ENCODE measurements at places on chromosomes 1 and 21.

- DNase-seq = peak; percentile 72
Observed at GRCh38 chr21:30839304-30839703, 9.7 kb upstream of the KRTAP7-1 start.

GRCh38 chr1:168454211-168454815, 89.5 kb downstream of the XCL2 start:
- DNase-seq = no peak

- DNase-seq = no peak
Observed at GRCh38 chr1:30885570-30886522, 22.7 kb downstream of the SDC3 start.

DNA sequence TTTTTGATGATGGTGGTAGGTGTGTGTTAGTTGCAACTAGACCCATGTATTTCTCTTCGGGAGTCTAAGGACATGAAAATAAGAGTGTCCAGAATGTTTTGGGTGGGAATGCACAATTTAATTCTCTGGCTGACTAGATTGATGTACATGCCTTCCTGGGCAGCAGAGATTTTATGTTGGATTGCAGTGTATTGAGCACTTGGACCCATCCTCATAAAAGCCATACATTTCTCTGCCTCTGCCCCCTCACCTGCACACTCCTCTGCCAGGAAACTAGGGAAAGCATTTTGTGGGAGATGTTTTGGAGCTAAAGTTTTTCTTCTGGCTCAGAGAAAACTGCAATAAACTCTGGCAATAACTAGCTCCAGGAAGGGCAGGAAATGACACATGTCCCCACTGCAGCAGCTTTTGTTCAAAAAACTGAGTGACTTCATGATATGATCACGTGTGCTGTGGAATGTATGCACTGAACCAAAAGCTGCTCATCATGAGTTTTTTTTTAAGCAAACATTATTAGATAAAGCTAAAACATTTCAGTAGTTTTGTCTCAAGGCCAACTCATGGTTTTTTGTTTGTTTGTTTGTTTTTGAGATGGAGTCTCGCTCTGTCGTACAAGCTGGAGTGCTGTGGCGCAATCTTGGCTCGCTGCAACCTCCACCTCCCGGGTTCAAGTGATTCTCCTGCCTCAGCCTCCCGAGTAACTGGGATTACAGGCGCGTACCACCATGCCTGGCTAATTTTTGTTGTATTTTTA, 17.6 kb downstream of the RIT1 start:
- peak; percentile 40 for DNase-seq

GRCh38 chr1:2205191-2205952, 10.8 kb upstream of the FAAP20 start:
- peak; percentile 98 for DNase-seq

- no peak for DNase-seq
Observed at GRCh38 chr1:42937836-42938644, 20.6 kb downstream of the SLC2A1 start.

- DNase-seq = no peak
Observed at GRCh38 chr1:78250201-78250600, 204.4 kb downstream of the GIPC2 start.

- DNase-seq = no peak
Observed at GRCh38 chr21:14949603-14950002, 115.2 kb downstream of the NRIP1 start.

- peak; percentile 63 for DNase-seq
Observed at GRCh38 chr1:111275079-111275478, 15.6 kb upstream of the CHIA start.

- DNase-seq = no peak
Observed at GRCh38 chr1:41315146-41315822, 46.0 kb upstream of the FOXO6 start.

- DNase-seq = no peak
Observed at GRCh38 chr21:26501495-26502021, 71.5 kb downstream of the CYYR1 start.

GRCh38 chr1:202230939-202231645, 37.5 kb downstream of the LGR6 start:
- no peak for DNase-seq

- DNase-seq = no peak
Observed at GRCh38 chr1:40267767-40268187, 9.7 kb downstream of the ZMPSTE24 start.

Measured in activated CD4-positive, alpha-beta T cell treated with anti-CD3 and anti-CD28 coated beads for 36 hours (primary cell).